ENCODE measurements at places on chromosomes 7 and 10.
A peak's percentile ranks its signal among the peaks of the same experiment; 100 is the strongest.

DNA sequence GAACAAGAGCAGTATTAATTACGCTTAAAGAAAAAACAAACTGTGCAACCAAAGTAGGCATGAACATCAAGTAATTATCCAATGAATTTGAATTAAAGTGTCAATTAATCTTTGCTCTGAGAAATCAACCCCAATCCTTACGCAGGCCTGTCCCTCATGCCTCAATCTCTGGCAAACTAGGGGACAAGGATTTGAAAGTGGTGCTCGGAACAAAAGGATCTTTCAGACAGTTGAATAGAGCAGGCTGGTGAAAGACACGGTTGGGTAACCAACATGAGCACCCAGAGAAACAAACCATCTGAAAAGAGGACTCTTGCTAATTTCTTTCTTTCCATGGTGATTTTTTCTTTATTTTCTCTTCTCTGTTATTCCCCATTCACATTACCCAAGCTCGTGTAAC, 203.5 kb upstream of the PHF14 start:
- DNase-seq = no peak
- no peak overlapping the region for H3K27ac ChIP-seq
- H3K4me3 ChIP-seq = no peak overlapping the region
- no peaks in the 10 kb centered on the region for H3K4me1 ChIP-seq
- H3K27me3 ChIP-seq = no peaks in the 10 kb centered on the region

GRCh38 chr7:68707159-68707558, 891.1 kb upstream of the AUTS2 start:
- peaks cover 2% of the 10 kb centered on the region for H3K4me1 ChIP-seq
- H3K4me3 ChIP-seq = no peak overlapping the region
- H3K36me3 ChIP-seq = no peaks in the 10 kb centered on the region

- no peak for DNase-seq
- peaks cover 4% of the 10 kb centered on the region for H3K4me1 ChIP-seq
- H3K27ac ChIP-seq = no peak overlapping the region
- no peaks in the 10 kb centered on the region for H3K36me3 ChIP-seq
These were observed 75.0 kb upstream of the MAGI2 start for GRCh38 chr7:79528421-79528820.

DNA sequence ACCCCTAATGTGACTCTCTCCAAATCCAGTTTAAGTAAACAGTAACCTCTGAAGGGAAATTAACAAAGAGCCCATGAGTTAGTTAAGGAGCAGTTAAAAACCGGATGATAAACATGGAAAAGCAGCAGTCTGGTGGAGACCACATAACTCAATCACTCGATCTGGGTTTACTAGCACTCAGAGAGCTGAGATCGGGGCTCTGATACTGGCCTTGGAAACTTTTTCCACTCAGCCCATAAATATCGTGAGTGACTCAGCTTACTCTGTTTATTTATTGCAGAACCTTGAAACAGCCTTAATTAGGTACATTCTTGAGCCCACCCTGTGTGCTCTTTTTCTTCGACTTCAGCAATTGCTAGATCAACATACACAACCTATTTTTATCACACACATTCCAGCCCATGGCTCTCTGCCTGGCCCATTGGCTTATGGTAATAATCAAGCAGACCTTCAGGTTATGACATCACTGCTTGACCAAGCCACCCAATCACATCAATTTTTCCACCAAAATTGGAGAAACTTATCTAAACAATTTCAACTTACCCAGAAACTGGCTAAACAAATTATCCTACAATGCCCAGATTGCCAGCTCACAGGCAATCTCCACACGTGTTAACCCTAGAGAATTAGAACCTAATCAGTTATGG, 82.2 kb upstream of the GPR22 start:
- H3K27ac ChIP-seq = no peak overlapping the region
- H3K4me3 ChIP-seq = no peak overlapping the region
- H3K27me3 ChIP-seq = no peaks in the 10 kb centered on the region
- DNase-seq = peak; percentile 90
- no peaks in the 10 kb centered on the region for H3K36me3 ChIP-seq

DNA sequence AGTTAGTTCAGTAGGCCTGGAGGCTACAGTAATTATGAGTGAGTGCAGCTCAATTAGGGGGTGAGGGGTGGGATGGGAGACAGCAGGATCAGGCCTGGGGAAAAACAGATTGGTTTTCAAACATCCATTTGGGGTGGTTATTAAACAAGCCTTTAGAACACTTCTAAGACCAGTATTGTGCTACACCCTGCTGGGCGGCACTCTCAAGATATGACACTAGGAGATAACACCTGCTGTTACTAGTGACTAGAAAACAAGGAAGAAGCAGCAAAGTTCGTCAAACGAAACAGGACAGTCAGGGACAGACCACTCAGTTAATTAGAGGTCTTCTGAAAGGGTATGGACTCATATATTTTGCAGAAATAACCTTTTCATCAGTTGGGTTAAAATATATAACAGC, 353.6 kb downstream of the PTEN start:
- DNase-seq = no peak
- no peak overlapping the region for H3K4me3 ChIP-seq
- H3K27ac ChIP-seq = no peak overlapping the region
- peaks cover 7% of the 10 kb centered on the region for H3K4me1 ChIP-seq
- no peaks in the 10 kb centered on the region for H3K27me3 ChIP-seq
- H3K36me3 ChIP-seq = no peaks in the 10 kb centered on the region

Data from IMR-90 (cell line).